ENCODE measurements at places on chromosomes 1 and 21.

DNA sequence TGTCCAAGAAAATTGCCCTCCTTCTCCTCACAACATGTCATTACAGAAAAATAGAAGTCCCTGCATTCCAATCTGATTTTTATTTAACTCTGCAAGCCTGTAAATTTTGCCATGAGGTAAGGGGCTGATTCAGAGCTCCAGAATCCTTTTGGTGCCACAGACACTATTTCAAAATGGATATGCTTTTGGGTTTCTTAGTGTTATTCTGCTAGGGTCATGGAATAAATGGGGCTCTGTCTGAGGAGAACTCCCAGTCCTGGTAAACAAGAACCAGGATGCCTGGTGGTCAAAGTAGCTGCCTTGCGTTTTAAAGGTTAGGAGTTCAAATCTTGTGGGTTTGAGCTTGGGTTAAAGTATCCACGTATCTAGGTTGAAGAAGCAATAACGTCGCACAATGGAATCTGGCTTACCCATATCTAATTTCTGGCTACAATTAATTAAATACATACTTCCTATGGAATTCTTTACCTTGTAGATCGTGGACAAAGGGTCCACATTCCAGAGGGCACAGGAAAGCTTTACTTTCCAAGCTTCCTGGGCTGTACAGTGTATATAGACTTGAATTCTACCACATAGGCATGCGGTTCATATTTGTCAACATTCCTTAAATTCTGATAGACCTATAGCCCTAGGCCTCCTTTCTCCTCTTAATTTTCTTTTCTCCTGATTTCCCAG, 98.0 kb upstream of the CDC42BPA start:
- peak; percentile 84 for DNase-seq

GRCh38 chr1:116556289-116557006, 14.4 kb downstream of the CD58 start:
- peak; percentile 54 for DNase-seq

GRCh38 chr21:31647650-31648049, 11.8 kb upstream of the SOD1 start:
- DNase-seq: no peak

DNA sequence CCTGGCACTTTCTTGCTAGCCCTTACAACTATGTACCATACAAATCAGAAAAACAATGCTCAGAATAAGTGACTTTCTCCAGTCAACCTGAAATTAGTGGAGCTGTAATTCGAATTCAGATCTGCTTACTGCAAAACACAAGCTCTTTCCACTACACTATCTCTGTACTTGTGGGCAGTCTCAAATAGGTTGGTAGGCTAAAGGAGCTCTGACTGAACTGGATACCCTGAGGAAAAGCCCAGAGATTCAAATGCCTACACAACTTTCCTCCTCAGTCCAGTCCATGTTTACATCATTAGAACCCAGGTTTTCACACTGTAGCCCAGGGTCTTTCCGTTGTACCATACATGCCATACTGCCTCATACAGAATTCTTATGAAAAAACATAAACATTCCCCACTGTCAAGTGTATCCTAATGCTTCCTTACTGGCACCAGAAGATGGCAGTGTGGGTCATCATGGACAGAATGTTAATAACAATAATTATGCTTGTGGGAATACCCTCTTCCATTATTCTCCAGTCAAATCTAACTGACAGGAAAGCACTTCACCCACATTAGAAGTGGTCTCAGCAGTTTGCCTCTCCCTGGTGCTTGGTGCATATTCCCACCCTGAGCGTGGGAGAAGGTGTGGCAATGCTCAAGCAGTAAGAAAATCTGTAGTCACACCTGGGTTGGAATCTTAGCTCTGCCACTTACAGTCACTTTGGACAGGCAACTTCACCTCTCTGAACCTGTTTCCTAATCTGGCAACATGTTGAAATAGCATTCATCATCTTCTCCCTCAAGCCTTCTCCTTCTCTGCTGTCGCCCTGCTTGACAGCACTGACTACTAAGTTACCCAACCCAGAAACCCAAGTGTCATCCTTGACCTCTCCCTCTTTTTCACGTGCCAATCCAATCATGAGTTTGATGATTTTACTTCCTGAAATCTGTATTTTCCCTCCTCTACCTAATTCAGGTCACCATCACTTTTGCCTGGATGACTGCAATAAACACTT, 14.4 kb upstream of the ZFYVE9 start:
- DNase-seq: peak; percentile 74

DNA sequence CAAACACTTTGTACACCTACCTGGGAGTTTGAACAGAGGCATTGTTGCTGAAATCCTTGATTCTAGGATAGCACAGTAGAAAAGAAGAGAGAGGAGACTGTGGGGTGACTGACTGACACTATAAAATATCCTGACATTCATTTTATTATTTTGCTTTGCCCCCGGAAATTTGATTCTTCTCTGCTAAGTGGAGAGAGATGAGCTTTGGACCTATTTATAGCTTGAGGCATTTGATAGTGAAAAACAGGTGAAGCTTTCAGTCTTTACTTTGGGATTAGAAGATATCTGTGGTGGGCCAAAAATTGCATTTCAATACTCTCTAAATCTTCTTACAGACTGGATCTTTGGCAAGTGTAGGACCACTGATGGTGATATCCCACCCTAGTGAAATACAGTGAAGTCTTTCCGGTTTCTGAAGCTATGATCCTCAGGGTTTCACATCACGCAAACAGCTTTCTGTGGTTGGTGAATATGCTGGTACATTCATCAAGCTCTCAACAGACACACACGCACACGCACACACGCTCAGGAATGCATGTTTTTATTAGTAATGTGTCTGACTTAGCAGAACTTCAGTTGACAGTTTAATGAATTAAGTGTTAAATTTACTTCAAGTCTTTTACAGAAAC, at the start of gene AMPD1:
Gene AMPD1 (minus strand): TSS at position 117 of the 629 bp plus-strand sequence. CDS start 75 bp downstream, at position 42.
- DNase-seq: peak; percentile 54

DNA sequence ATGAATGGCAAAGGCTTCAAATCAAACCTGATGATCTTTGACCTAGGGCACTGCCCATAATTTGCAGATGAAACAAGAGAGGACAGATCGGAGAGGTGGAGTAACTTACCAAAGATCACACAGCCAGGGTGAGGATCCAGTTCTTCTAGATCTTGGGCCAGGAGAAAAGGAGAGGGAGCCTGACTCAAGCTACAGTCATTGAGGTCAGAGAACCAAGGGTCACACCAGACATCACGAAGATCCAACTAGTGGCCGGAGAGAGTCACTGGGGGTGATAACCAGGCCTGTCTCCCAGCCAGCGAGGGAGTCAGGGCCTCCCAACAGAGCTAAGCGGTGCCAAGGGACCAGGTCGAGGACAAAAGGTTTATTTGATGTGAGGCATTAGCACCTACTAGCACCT, 115.0 kb downstream of the RIPK4 start:
- peak; percentile 24 for DNase-seq

GRCh38 chr1:19412654-19413053, 72.7 kb downstream of the CAPZB start:
- DNase-seq: no peak

DNA sequence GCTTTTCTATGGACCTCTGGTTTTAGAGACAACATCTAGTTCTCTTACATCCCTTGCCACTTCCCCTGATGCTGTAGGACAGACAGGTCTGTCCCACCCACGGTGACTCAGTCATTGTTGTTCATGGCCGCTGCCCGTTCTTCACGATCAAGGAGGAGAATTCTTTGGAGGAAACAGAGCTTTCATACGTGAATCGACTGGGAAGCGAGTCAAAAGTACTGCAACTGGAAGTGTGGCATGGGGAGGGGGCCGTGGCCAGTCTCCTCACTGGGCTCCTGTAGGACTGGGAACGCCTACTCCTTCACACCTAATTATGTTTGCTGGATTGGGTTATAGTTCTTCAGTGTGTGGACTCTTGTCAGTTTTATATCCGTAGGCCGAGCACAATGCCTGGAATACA, 4.4 kb upstream of the SLC37A1 start:
- no peak for DNase-seq

DNA sequence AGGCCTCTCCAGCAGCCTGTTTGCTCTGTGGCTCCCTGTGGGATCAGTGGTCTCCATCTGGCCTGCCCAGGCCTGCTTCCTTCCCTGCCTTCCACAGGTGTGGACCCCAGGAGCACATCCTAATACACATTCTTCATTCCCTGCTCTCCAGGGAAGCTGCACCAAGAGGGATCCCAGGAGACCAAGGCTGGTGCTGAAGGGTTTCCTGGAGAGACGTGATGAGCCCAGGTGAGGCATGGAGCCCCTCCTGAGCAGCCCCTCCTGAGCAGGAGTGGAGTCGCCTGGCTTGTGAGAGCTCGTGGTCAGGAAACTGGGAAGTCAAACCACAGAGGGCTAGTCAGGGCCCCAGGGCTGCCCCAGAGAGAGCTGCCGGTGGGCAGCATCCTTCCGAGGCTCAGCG, 561.4 kb downstream of the MATN1 start:
- DNase-seq: no peak

GRCh38 chr21:35243171-35243570, 194.1 kb upstream of the RUNX1 start:
- DNase-seq: no peak

DNA sequence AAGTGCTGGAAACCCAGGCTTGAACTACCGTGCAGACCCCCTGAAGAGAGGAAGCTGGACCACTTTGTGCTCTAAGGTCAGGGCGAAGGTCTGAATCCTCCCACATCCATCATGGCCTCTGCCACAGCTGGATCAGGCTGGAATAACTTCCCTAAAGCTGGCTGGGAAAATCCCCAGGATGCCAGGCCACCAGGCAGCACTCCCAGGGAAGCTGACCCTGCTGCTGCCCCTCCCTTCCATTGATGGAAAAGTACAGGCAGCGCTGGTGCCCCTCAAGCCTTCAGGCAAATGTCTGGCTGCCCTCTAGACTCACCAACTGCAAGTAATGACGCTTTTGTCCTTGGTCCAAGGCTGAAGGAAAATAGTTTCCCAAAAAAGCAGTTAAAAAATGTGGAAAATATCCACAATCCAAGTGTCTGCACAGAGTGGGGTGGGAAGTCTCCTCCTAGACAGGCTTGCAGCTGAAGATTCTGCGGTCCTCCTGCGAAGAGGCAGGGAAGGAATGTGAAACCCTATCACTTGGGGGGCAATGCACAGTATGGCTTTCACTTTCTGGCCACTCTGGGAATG, 39.9 kb upstream of the TSPAN2 start:
- DNase-seq: peak; percentile 61

DNA sequence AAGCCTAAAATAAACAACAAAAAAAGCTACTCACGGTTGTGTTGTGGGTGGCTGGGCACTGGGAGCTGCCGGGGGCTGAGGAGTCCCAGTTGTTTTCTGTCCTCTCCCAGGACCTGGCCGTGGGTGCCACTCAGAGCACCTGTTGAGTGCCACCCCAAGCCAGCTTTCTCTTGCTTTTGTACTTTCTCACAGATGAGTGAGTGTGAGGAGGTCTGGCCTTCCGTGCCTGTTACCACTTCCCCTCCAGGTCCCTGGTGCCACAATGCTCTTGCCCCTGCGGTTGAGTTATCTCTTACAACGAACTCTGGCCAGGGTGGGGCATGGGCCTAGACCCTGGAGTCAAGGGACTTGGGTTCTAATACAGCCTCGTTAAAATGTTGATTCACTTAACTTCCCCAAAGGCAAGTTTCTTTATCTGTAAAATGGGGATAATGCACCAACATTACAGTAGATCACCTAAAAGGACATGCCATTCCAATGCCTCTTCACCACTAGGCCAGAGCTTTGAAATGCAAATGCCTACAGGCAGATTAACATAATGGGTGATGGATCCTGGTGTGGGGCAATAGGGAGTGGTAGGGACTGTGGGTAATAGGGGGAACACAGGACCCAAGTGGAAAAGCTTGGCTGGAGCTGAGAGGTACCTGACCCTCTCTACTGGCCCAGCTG, at the start of gene CNR2:
Gene CNR2 (minus strand): TSS at position 151 of the 669 bp plus-strand sequence. CDS start 37,745 bp downstream, outside the sequence.
- DNase-seq: no peak

- peak; percentile 38 for DNase-seq
These were observed 50.9 kb downstream of the NTMT2 start for GRCh38 chr1:170196490-170197236.

DNA sequence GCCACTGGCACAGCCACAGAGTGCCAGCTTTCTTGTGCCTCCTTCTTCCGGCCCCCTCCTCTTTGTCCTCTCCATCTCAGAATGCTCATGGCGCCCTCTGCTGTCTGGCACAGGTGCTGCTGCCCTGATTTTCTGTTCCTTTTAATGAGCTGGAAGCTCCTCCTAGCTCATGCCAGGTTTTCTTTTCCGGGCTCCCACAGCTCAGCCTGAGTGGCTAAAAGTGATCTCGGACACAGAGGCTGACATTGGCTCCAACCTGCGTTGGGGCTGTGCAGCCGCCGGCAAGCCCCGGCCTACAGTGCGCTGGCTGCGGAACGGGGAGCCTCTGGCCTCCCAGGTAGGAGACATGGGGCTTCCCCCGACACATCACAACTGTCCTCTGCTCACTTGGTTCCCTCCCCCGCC, 18.7 kb downstream of the CNTN2 start:
- DNase-seq: peak; percentile 77

- DNase-seq: no peak
These were observed 44.0 kb downstream of the PLPP3 start for GRCh38 chr1:56535362-56535761.

- DNase-seq: no peak
These were observed 8.2 kb upstream of the GRIK3 start for GRCh38 chr1:37042506-37042905.

GRCh38 chr1:1272341-1273208, 1.1 kb downstream of the UBE2J2 start:
- DNase-seq: no peak

- no peak for DNase-seq
These were observed 138.4 kb upstream of the BACE2 start for GRCh38 chr21:41029571-41029970.

GRCh38 chr1:25795946-25796810, 3.8 kb upstream of the SELENON start:
- DNase-seq: no peak

DNA sequence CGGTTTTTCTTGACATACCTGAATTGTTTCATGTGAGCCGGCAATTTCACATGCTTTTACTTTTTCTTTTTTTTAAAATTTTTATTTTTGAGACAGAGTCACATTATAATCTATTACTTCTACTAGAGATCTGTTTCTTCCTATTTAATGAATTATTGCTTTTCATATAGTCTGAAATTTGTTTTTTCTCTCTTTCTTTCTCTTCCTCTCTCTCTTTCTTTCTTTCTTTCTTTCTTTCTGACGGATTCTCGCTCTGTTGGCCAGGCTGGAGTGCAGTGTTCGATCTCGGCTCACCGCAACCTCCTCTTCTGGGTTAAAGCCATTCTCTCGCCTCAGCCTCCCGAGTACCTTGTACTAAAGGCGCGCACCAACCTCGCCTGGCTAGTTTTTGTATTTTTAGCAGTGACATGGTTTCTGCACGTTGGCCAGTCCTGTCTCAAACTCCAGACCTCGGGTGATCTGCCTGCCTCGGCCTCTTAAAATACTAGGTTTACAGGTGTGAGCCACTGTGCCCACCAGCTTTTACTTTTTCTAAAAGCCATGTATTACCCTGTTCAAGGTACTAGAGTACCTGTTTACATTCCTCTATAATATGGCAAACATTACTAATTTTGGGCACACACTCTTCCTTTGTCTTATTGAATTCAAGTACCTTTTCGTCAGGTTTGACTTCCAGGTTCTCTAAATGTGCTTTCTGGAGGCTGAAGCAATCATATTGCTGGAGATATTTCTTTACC, 86.5 kb upstream of the RHOU start:
- no peak for DNase-seq

GRCh38 chr1:93738075-93738622, 56.5 kb upstream of the BCAR3 start:
- DNase-seq: peak; percentile 98
